ENCODE measurements at places on chromosomes 11 and 22.

DNA sequence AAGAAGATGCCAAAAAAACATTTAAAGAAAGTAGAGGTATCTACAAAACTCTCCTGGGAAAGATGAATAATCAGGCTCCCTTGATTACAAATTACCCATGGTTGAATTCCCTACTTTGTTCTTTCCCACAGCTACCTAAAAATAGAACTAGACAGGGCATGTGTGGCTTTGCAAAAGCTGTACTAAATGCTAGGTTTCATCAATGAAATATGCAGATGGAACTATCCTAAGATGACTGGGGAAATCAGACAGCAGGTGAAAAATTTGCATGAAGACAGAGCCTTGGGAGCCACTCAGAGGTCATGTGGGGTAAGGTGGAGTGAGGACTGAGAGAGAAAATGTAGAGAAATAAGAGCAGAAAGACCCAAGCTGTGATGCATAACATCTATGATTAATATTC is 14.7 kb downstream of the LAYN start:
- H3K4me3 ChIP-seq = no peak overlapping the region
- no peaks in the 10 kb centered on the region for H3K4me1 ChIP-seq
- no peak overlapping the region for H3K27ac ChIP-seq
- DNase-seq = no peak
- H3K27me3 ChIP-seq = peaks cover 12% of the 10 kb centered on the region

DNA sequence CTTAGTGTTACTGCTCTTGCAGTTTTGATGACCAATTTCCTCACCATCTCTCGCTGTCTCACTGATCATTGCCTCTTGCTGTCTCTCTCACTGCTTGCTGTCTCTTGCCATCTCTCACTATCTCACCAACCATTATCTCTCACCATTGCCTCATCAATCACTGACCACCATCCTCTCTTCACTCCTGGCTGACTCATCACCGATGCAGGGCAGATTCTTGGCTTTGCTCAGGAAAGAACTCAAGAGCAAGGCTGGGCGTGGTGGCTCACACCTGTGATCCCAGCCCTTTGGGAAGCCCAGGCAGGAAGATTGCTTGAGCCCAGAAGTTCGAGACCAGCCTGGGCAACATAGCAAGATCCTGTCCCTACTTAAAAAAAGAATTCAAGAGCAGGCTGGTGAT is 66.3 kb upstream of the SYN3 start:
- H3K27ac ChIP-seq = no peak overlapping the region
- H3K36me3 ChIP-seq = no peaks in the 10 kb centered on the region
- peaks cover 10% of the 10 kb centered on the region for H3K27me3 ChIP-seq
- H3K4me3 ChIP-seq = no peak overlapping the region

DNA sequence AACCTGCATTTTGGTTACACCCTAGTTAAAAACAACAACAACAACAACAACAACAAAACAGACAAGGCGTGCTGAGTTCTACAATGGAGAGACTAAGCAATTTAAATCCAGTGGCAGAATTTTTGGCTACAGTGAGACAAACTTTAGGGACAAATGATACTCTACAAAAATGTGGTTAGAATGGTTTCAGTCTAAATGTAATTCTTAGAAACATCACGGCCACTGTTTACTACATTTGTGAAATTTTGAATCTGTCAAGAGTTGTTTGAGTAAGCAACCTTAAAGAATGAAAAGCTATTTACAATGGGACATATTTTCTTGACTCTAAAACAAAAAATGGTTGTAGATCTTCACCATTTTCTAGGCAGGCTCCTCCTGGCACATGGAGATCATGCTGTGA is 259.4 kb downstream of the SWAP70 start:
- no peaks in the 10 kb centered on the region for H3K4me1 ChIP-seq
- no peak overlapping the region for H3K4me3 ChIP-seq
- H3K27me3 ChIP-seq = no peaks in the 10 kb centered on the region
- H3K36me3 ChIP-seq = no peaks in the 10 kb centered on the region
- DNase-seq = no peak
- H3K27ac ChIP-seq = no peak overlapping the region

- no peaks in the 10 kb centered on the region for H3K27me3 ChIP-seq
- no peaks in the 10 kb centered on the region for H3K4me1 ChIP-seq
- H3K27ac ChIP-seq = no peak overlapping the region
Observed at GRCh38 chr11:91972665-91973266, 251.9 kb upstream of the FAT3 start.

DNA sequence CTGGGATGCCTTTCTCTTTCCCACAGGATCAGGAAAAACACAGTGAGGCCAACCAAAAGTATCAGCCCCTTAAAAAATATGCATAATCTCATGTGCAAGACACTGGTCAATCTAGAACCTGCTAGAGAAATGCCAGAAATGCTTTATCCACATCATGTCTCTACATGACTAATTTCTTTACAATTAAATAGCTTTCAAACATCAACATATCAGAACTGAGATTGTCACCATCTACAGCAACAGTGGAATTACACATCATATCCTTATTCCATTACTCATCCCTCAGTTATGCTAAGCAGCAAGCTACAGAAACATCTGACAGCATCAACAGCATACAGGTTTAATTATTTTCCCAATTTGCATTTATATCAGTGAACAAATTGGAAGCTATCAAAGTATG is 78.8 kb downstream of the DDIAS start:
- DNase-seq = no peak
- H3K4me3 ChIP-seq = no peak overlapping the region
- H3K27ac ChIP-seq = no peak overlapping the region
- no peaks in the 10 kb centered on the region for H3K27me3 ChIP-seq
- peaks cover 8% of the 10 kb centered on the region for H3K36me3 ChIP-seq

DNA sequence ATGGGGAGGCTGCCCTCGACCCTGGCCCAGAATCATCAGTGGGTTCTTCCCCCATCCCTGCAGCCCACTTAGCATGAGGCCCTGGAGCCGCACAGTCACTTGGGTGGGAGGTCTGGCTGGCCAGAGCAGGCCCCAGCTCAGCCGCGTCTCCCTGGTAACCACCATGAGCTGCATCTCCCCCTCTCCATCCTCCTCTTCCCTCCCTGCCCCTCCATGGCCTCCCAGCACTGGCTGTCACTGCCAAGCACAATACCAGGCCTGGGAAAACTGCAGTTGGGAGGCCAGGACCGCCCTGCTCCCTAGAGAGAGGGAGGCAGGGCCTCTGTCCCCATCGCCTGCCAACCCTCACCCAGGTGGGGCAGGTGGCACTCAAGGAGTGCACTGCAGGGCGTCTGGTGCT is 8.0 kb downstream of the CSDC2 start:
- H3K27ac ChIP-seq = no peak overlapping the region
- DNase-seq = no peak
- no peaks in the 10 kb centered on the region for H3K27me3 ChIP-seq
- H3K4me3 ChIP-seq = no peak overlapping the region

DNA sequence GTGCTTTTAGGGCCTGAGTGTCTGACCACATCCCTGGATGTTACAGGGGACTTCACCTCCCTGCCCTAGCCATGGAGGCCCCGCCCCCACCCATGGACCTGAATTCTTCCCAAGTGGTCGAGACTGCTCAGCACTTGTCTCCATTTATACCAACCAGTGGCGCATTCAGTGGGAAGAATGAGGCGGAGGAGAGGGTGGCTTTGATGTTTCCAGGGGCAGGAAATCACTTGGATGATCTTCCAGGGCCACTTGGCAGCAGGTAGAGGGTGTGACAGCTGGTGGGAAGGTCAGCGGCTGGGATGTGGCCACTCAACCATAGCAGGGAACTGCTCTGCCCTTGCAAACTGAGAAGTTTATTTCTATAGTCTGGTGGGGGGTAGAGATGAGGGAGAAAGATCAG is 155.1 kb upstream of the BLID start:
- DNase-seq = no peak
- H3K27me3 ChIP-seq = peaks cover 21% of the 10 kb centered on the region

DNA sequence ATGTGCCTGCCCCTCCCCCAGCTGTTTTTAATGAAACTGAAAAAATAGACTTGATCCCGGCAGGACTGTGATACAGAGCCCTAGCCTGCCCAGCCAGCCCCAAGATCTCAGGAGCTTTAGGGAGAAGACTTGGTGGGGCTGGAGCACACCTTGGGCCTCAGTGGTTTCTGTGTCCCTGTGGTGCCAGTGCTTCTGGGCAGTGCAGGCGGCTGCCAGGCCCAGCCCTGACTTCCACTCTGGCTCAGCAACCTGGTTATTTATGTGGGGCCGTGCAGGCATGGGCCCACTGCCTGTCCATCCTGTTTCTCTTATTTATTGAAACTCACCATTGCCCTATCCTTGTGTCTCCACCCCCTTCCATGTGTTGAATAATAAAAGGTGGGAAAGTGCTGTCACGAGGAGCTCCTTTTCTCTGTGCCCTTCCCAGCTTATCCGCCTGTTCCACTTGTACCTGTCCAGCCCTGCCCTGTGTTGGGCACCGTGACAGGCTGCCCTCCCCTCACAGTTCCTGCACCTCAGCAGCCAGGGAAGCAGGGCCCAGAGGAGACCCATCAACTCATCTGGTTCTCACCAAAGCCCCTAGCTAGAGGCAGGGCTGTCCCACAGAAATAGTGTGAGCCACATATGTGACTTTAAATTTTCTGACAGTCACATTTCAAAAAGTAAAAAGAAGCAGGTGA is 20.2 kb downstream of the RELT start:
- no peaks in the 10 kb centered on the region for H3K27me3 ChIP-seq
- no peak overlapping the region for H3K4me3 ChIP-seq
- no peak overlapping the region for H3K27ac ChIP-seq

GRCh38 chr22:41237707-41238569 is 2.8 kb downstream of the CHADL start:
- peaks cover 2% of the 10 kb centered on the region for H3K4me1 ChIP-seq
- no peaks in the 10 kb centered on the region for H3K36me3 ChIP-seq
- peak; percentile 80 for DNase-seq

DNA sequence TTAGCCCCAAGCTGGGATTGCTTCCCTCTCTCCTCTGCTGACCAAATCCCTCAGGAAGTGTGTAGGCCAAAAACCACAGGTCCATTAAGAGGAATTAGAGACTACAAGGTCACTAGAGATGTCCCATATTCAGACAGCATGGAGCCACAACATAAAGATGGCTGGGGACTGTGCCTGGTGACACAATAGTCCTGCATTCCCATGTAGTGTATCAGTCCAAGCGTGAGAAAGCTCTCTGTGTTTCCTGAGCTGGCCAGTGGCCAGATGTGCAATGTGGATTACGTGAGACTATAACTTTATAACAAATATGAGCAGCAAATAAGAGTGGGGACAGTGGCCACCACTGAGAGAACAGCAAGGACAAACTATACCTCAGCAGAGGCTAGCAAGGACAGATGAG is 7.6 kb upstream of the MS4A10 start:
- DNase-seq = no peak
- H3K36me3 ChIP-seq = no peaks in the 10 kb centered on the region
- no peak overlapping the region for H3K27ac ChIP-seq
- H3K4me3 ChIP-seq = no peak overlapping the region
- peaks cover 19% of the 10 kb centered on the region for H3K4me1 ChIP-seq

DNA sequence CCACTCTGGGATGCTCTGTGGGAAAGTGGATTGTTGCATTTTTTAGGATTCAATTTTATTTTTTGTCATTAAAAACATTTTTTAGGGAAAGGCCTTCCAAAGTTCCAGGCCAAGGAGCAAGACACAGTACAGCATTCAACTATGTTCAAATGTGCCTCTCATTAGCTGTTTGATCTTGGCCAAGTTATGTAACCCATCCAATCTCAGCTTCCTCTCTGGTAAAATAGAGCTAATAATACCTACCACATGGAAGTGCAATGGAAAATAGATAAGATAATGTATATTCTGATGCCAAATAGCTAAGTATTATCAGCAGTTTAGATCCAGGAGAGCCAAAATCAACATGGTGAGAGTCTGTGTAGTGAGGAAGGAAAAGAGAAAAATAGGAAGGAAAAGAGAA is 220.3 kb upstream of the SESN3 start:
- no peak overlapping the region for H3K4me3 ChIP-seq
- DNase-seq = no peak
- no peaks in the 10 kb centered on the region for H3K4me1 ChIP-seq
- H3K27me3 ChIP-seq = peaks cover 9% of the 10 kb centered on the region

GRCh38 chr11:11598243-11598642 is 23.6 kb downstream of the GALNT18 start:
- H3K4me1 ChIP-seq = no peaks in the 10 kb centered on the region
- H3K4me3 ChIP-seq = no peak overlapping the region
- H3K27ac ChIP-seq = no peak overlapping the region
- peaks cover 24% of the 10 kb centered on the region for H3K27me3 ChIP-seq
- no peak for DNase-seq

GRCh38 chr11:72682858-72683243 is 8.6 kb upstream of the PDE2A start:
- DNase-seq = no peak
- no peak overlapping the region for H3K27ac ChIP-seq
- H3K4me3 ChIP-seq = no peak overlapping the region
- peaks cover 14% of the 10 kb centered on the region for H3K4me1 ChIP-seq

DNA sequence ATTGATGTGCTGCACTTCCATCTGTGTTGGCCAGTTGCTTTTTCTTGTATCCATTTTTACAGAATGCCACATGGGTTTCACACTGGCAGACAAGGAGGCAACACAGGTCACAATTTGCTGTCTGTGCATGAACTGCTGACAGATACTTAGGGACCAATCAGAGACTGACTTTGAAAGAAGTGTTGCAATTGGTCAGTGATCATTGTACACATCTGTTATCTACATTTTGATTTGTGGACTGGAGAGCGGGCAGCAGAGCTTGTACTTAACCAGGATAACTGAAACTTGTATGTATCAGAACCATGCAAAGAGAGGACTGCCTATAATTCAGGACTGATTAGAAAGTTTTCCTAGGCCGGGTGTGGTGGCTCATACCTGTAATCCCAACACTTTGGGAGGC is 21.8 kb downstream of the PRR5 start:
- no peaks in the 10 kb centered on the region for H3K4me1 ChIP-seq
- H3K27ac ChIP-seq = no peak overlapping the region
- DNase-seq = no peak
- H3K27me3 ChIP-seq = no peaks in the 10 kb centered on the region
- no peak overlapping the region for H3K4me3 ChIP-seq

DNA sequence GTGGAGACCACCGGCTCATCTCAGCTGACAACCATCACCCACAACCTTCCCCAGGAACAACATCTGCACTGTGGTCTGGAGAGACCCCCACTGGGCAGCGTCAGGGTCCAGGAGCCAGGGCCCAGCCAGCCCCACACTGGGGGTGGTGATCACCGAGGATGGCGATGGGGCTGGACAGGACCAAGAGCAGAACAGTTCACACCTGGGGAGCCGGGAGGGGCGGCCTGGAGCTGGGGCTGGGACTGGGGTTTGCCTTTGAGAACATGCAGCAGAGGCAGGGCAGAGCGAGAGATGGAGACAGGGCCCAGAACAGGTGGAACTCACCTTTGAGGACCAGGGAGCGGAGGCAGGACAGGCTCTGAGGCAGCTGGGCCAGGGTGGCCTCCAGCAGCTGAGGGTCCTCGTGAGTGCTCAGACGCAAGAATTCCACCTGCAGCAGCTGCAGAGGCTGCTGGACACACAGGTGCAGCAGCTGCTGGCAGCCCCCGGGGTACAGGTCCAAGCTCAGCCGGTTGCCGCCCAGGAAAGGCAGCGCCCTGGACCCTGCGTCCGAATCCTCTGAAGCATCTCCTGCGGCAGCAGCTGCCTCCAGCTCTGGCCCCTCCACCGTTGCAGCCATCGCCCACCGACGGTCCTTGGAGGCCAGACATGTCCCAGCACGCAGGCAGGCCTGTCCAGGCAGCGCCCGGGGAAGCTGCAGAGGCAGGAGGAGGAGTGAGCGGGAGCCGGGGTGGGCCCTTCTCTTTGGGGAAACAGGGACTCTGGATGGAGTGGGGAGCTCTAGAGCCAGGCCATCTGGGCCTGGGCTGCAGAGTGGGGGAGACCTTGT is 1.0 kb downstream of the PIDD1 start:
- no peaks in the 10 kb centered on the region for H3K27me3 ChIP-seq
- H3K4me3 ChIP-seq = peak overlapping the region; percentile 79
- H3K36me3 ChIP-seq = no peaks in the 10 kb centered on the region
- DNase-seq = no peak

Measured in naive B cell (primary cell).